ENCODE measurements at places on chromosomes 11 and 22.

GRCh38 chr11:93984936-93985335 is 36.2 kb upstream of the HEPHL1 start:
- no peak for DNase-seq

DNA sequence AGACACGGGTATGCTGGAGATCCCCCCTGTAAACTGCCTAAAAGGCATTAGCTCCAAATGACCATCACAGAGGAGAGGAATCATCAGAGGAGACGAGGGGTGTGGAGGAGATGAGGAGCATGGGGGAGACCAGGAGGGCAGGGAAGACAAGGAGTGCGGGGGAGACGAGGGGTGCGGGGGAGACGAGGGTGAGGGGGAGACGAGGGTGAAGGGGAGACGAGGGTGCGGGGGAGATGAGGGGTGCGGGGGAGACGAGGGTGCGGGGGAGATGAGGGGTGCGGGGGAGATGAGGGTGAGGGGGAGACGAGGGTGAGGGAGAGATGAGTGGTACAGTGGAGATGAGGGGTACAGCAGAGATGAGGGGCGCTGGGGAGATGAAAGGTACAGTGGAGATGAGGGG is 17.5 kb upstream of the GAL start:
- DNase-seq: no peak

- no peak for DNase-seq
Observed at GRCh38 chr22:31083377-31083768, 2.3 kb downstream of the SMTN start.

DNA sequence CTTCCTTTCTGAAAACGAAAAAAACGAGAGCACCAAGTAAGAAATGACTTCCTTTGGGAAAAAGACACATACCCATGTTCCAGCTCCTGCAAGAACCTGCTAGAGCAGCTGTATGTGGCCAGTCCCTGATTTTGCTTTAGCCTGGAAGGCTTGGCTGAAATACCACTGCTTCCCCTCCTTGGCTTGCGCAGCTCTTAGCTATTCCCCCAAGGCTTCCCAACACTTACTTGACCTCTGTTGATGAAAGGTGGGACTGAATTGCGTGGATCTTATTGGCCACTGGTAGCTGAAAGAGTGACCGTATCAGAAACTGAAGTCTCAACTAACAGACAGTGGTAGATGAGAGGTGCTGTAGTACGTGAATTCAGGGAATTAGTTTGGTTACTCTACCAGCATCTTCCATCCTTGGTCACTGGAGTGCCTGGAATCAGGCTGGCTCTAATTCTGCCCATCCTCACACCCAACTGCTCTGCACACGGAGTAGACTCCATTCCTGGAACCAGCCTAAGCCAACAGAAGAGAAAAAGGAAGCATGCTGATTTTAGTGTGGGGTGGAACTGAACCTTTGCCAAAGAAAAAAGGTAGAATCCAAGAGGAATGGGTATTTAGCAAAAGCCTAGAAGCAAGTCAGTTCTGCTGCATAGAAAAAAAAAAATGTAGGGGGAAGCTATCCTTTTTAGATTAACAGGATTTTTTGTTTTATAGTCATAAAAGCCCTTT is 73.8 kb upstream of the CRTAM start:
- DNase-seq: no peak

DNA sequence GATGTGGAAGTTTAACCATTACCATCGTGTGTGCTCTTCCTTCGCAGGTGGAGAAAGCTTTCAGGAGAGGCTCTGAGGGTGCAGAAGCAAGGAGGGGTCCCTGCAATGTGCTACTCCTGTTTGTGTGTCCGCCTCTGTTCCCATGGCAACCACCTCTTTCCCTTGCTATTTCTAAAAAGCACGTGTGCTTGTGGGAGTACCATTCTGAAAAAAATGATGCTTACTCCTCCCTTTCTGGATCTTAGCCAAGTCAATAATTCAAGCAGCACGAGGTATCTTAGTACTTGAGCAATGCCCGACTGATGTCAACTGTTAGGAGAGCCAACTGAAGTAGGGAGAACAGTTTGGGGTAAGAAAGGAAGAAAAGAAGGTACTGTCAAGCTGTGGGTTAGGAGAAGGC is 628.7 kb downstream of the NTM start:
- DNase-seq: no peak

DNA sequence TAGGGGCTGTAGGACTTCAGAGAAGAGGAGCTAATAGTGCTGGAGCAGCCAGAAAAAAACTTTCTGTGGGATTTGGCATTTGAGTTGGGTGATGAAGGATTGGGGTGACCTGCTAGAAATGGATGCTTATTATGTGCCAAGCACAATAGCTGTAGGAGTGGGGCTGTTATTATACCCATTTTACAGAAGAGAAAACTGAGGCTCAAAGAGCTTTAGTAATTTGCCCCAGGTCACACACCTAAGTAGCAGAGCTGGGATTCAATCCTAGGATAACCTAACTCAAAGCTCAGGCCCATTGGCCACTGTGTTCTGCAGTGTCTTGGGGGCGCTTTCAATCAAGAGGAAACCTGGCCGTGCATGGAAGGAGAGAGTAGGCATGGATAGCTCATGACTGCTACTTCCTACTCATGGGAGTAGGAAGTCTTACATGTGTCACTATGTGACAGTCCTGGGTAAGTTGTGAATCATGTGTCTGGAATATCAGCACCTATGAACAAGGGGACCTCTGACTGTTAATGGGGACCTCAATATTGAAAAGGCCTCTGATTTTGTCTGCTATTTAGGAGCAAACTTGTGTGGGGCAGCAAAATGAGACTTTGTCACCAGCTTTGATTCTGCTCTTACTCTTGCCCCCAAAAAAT is 6.1 kb upstream of the ELF5 start:
- no peak for DNase-seq

DNA sequence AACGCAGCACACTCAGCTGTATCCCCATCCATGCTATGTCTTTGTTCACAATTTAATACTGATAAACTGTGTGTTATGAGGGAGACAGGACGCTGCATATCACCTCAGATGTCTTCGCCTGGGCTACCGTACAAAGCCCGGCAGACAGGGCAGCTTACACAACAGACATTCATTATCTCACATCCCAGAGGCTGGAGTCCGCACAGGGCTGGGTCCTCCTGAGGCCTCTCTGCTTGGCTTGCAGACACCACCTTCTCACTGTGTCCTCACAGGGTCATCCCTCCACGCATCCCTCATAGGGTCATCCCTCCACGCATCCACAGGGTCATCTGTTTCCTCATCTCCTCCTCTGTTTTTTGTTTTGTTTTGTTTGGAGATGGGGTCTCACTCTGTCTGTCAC is 61.2 kb downstream of the SHANK2 start:
- no peak for DNase-seq

- DNase-seq: no peak
Observed at GRCh38 chr11:19508165-19508564, 204.5 kb upstream of the NAV2 start.

GRCh38 chr11:19666951-19667350 is 45.7 kb upstream of the NAV2 start:
- no peak for DNase-seq

DNA sequence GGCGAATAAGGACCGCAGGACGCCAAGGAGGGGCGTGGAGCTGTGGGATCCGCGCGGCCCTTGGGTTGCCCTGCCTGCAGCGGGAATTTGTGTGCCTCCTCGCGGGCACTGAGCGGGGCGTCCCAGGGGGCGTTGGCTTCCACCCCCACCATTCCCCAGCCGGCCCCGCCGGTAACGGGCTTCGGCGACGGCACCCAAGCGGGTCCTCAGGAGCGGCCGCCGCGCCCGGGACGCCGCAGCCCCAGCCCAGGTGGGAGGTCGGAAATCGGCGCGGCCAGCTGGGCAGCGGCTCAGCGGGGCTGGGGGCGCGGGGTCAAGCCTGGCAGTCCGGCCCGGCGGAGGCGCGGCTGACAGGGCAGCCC is 320 bp downstream of the CLTCL1 start:
- DNase-seq: no peak

- no peak for DNase-seq
Observed at GRCh38 chr11:58067685-58068084, 36.9 kb downstream of the OR6Q1 start.

GRCh38 chr11:2208691-2209369 is 37.2 kb upstream of the TH start:
- no peak for DNase-seq

- no peak for DNase-seq
Observed at GRCh38 chr11:113651023-113651422, 55.1 kb downstream of the TMPRSS5 start.

DNA sequence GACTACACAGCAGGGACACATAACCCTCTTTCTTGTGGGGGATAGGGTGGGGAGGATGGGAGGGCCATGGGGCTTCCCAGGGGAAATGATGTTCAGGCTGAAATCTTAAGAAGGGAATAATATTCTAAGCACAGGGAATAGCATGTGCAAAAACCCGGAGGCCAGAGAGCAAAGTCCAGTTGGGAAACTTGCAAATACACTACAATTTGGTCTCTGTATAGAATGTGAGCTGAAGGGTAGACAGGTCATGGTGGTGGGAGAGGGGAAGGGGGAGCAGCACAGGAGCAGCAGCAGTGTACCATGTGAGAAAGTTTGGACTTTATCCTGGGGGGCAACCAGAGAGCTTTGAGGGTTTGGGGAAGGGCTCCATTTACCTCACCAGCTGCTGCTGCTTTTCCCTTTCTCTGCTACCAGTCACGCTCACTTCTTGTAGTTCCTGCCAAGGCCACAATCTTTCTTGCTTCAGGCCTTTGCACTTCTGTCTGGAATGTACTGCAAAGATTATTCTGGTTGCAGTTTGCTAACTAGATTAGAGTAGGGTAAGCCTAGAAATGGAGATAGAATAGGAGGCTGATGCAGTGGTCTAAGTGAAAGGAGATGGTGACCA is 43.0 kb downstream of the KREMEN1 start:
- DNase-seq: no peak

GRCh38 chr22:32097881-32098499 is 54.9 kb downstream of the SLC5A1 start:
- DNase-seq: no peak

All from NAMALWA (cell line).